ENCODE measurements at places on chromosomes 13 and 19.

DNA sequence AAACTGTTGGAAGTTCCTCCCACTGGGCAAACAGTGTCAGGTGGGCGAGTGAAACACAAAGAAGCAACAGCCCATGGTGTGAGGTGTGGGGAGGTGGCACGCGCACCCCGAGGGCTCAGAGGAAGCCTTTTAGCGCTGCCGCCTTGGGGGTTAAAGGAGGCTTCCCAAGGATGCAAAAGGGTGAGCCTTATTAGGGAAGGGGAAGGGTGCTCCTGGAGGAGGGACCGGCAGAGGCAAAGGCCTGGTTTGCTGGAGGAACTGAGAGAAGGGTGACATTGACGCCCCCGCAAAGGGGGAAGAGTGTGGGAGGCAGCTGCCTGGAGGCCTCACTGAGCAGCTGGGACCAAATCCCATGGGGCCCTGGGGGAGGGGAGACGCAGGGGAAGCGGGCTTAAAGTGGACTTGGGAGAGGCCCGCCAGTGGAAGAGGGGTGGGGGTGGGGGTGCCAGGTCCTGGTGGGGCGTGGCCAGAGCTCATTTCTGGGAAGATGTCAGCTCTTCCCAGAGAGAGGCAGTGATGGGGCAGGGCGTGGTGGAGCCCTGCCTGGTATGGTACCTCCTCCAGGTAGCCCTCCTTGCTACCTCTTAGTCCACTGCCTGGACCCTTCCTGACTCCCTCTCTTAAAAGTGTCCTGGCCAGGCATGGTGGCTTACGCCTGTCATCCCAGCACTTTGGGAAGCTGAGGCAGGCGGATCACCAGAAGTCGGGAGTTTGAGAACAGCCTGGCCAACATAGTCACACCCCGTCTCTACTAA is 12.0 kb upstream of the FCHO1 start:
- no peak for DNase-seq

- DNase-seq = peak; percentile 22
These were observed 15.0 kb downstream of the PPP5C start for GRCh38 chr19:46361915-46362314.

- no peak for DNase-seq
These were observed 31.1 kb downstream of the ELL start for GRCh38 chr19:18490728-18491127.

DNA sequence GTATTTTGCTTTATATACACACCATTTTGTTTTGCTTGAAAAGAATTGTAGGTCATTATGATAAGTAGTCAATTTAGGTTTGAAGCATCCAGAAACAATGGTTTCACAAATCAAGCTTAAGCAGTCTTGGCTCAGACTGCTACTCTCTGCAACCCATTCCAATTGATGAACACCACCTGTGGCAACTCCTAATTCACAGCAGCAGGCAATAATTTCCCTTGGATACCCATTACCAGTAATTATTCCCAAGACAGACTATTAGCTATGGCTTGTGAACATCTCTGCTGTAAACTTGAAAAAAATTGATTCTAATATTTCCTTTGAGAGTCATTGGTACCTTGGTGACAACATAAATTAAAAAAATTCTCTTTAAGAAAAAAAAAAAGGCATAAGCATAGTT is 299.3 kb upstream of the SLITRK6 start:
- DNase-seq = no peak

DNA sequence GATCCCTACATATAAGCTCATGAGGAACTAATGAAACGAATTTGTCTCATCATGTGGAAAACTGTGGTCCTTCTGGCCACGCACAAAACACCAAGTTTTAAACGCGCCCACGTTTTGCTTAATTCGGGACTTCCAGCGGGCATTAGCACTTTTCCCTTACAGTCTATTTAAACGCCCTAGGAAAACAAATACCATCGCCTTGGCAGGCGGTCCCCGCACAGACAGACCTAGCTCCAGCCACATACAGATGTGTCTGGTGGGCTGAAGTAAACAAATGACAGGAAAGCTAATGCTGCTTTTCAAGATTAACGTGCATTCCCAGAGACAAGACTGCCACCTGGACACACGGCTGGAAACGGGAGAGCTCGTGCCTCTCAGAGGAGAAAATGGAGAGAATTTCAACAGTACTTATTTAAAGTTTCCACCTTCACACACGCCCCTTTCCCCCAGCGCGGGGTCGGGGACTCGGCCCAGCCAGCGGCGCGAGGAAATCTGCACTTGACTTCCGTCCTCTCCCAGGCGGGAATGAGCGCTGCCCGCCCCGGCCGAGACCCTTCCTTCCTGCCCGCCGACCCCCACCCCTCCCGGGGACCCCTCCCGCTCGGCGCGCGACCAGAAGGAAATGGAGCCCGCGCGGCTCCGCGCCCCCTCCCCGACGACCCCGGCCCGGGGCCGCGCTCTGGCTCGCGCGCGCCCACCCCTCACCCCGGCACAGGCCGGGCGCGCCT is 931 bp downstream of the USP12 start:
- DNase-seq = no peak

GRCh38 chr13:41019578-41020347 is 647 bp upstream of the ELF1 start:
- DNase-seq = no peak

DNA sequence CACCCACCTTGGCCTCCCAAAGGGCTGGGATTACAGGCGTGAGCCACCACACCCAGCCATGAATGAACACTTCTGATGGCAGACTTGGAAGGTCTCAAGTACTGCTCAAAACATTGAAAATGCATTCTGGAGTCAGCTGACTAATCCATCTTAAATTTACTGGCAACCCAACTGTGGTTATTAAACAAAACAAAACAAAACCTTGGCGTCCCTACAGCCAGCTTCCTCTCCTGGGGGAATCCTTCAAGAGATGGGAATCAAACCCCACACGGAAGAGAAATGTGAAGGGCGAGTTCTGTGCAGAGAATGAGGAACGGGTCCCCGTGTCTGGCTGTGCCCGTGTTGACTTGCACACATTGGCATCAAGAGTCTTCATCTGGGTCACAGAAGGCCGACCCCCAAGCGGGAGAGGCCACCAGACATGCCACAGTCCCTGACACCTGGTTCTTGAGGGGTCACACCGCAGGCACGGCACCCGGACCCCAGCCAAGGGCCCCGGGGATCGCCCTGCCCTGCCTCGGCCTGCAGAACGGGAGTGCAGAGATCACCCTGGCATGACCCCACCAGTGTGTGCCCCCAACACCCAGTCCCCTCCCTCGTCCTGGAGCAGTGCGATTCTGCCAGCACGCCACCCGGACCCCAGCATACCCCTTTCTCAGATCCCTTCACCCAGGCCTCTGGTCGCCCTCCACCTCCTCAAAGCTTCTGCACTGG is 3.2 kb downstream of the MAP2K2 start:
- DNase-seq = no peak

Data from CD4-positive, alpha-beta T cell treated with Interleukin-15 for 4 hours (primary cell).